ENCODE measurements at places on chromosomes 6 and 20.
A peak's percentile ranks its signal among the peaks of the same experiment; 100 is the strongest.

DNA sequence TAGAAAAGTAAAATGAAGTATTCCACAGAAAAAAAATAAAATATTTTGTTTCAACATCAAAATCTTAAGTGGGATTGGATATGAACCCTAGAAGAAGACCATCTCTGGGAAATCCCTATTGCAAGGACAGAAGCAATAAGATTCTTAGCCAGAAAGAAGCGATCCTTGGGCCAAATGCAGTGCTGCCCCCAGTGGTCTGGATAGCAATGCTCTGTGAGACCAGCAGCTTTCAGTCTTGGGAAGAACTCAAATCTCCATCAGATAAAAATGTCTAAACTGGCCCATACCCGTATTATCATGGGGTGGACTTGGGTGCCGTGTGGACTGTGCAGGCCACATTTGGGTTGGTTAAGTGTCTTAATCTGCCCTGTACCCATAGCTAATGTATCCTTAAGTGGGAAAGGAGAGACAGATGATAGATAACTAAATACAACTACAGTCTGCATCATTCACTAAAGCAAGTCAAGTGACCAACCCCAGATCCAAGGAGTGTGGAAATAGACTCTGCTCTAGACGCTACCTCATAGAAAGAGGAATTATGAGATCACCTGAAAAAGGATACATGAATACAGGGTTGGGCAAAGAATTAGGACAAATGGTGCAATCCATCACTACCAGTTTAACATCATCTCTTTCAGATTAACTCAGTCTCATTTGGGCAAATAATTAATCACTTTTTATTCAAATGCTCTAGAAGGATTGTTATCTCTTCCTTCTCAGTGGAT is 38.9 kb upstream of the SNAP25 start:
- no peak for DNase-seq

GRCh38 chr6:33983109-33983716 is 162.7 kb downstream of the GRM4 start:
- DNase-seq, result no peak

DNA sequence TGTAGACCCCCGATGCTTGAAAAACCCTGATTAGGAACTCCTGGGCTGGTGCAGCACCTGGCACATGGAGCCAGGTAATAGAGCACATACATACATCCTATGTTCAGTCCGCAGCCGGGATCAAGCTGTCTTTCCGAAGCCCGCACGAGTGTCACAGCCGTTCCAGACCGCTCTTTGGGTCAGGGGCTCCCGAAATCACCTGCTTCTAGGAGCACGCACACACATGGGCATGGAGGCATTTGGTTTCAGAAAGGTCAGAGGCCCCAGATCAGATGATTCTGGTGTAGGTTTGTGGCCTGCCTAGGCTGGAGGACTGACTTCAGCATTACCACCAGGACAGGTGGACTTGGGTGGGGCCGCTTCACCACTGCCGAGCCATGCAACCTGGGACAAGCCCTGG is 42.1 kb upstream of the STX16 start:
- DNase-seq, result no peak

GRCh38 chr20:32902456-32903420 is 44.0 kb downstream of the EFCAB8 start:
- peak; percentile 38 for DNase-seq

DNA sequence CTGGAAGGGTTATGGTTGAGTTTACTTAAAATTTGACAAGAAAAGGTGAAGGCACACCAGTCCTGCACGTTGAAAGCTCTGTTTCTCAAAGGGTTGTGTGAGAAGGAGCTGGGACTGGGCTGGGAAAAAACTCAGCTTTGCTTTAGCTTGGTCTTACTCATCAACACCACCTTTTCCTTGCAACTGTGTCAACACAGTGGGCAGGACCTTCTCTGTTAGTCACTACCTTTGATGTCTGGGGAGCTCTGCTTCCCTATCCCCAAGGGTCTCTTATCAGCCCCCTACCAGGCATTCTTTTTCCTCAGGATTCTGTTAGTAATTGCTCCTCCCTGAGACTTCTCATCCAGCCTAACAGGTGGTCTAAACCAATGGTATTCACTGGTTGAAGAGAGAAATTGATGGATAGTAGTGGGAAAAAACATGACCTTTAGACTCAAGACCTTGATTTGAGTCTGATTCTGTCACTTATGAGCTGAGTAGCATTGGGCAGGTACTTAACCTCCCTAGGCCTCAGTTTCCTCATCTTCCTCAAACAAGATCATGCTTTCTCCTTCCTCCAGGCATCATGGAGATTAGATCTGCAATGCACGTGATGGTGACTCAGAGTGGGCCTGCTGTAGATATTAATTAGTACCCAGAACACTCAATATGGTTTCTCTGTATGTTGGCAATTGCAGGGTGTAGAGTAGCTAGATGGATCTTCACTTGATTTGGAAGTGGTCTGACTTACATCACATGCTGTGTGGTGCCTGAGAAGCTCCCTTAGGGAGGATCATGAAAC is 17.2 kb upstream of the FOXA2 start:
- DNase-seq, result no peak

- DNase-seq, result no peak
These were observed 6.4 kb downstream of the ESR1 start for GRCh38 chr6:151813858-151814257.

GRCh38 chr6:109690737-109691621 is at the start of the genes AK9 and FIG4:
TSS of gene AK9 (minus strand) at chr6:109691202. CDS start at chr6:109675745, 15,457 bp downstream.
TSS of gene FIG4 (plus strand) at chr6:109691296. CDS start at chr6:109691436, 140 bp downstream.
- DNase-seq, result peak; percentile 87

- no peak for DNase-seq
These were observed 35.7 kb upstream of the MLN start for GRCh38 chr6:33839399-33840047.

GRCh38 chr6:135181333-135182070 is 394 bp downstream of the MYB start:
- no peak for DNase-seq

GRCh38 chr6:17859846-17860245 is 127.6 kb downstream of the KIF13A start:
- DNase-seq, result no peak

Data from stimulated activated CD8-positive, alpha-beta memory T cell treated with anti-CD3 and anti-CD28 coated beads, Interleukin-4, amount 100 ng/mL, for 24 hours (primary cell).